ENCODE measurements at places on chromosomes 16 and 17. TPM values are rescaled to one million over a fixed set of nuclear protein-coding genes. Genes with fewer than 3 reads are reported as not detected.

GRCh38 chr17:74211912-74212208 is 1.5 kb upstream of the TTYH2 start:
- DNase-seq: no peak

DNA sequence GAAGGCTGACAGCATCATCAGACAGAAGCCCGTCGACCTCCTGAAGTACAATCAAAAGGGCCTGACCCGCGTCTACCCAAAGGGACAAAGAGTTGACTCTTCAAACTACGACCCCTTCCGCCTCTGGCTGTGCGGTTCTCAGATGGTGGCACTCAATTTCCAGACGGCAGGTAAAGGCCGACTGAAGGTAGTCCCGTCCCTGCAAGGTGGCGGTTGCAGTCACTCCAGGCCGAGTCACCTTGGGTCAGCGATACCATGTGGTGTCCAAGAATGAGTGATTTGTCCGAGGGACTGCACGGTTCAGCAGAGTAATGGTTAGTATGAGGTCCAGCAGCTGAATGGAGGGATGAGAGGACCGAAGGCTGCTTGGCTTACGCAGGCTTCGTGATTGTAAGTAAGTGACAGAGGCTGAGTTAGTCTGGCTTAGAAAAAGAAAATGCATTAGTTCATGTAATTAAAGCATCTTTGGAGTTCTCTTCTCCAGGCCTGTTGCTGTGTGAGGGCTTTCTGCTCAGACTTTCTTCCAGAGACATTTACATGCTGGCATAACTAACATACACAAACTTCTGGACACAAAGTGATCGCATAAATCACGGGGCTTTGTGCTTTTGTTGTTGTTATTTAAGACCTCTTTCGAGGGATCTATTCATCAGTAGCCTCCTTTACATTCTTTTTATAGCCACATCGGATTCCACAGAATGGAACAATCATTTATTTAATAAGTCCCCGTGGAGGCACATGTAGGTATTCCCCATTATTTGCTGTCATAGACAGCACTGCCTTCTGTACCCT is 74.9 kb downstream of the SDR42E1 start:
- H3K4me1 ChIP-seq: no peaks in the 10 kb centered on the region
- no peak overlapping the region for H3K4me3 ChIP-seq
- H3K27me3 ChIP-seq: no peaks in the 10 kb centered on the region
- DNase-seq: no peak

- no peak overlapping the region for H3K27ac ChIP-seq
- no peak for DNase-seq
- no peak overlapping the region for H3K4me3 ChIP-seq
- no peaks in the 10 kb centered on the region for H3K27me3 ChIP-seq
Measured at GRCh38 chr16:80300876-80301275, 239.9 kb upstream of the DYNLRB2 start.

- H3K27ac ChIP-seq: no peak overlapping the region
- no peaks in the 10 kb centered on the region for H3K4me1 ChIP-seq
- no peak for DNase-seq
Measured at GRCh38 chr17:3610523-3610922, 1.3 kb upstream of the TRPV1 start.

- no peaks in the 10 kb centered on the region for H3K36me3 ChIP-seq
- H3K27ac ChIP-seq: no peak overlapping the region
- no peaks in the 10 kb centered on the region for H3K4me1 ChIP-seq
- H3K4me3 ChIP-seq: no peak overlapping the region
Measured at GRCh38 chr17:9982159-9982558, 77.1 kb upstream of the RCVRN start.

GRCh38 chr17:58096892-58097291 is 13.7 kb downstream of the DYNLL2 start:
- H3K4me1 ChIP-seq: no peaks in the 10 kb centered on the region
- H3K27ac ChIP-seq: no peak overlapping the region
- H3K27me3 ChIP-seq: no peaks in the 10 kb centered on the region
- peaks cover 7% of the 10 kb centered on the region for H3K36me3 ChIP-seq

GRCh38 chr16:49663081-49664065 is 192.5 kb downstream of the ZNF423 start:
- DNase-seq: peak; percentile 14
- peak overlapping the region; percentile 79 for H3K27ac ChIP-seq
- H3K4me3 ChIP-seq: peak overlapping the region; percentile 52
- no peaks in the 10 kb centered on the region for H3K27me3 ChIP-seq

Gene PRKCA
- 11.6 TPM for total RNA-seq

Gene RNF112
- total RNA-seq: 8.3 TPM

Gene SLC12A4
- 163 TPM for total RNA-seq

Gene OMG
- total RNA-seq: not detected

Gene BAIAP3
- total RNA-seq: 15.7 TPM

Gene DPEP3
- not detected for total RNA-seq

Gene KRTAP1-5
- not detected for total RNA-seq

Gene P2RX1
- total RNA-seq: 7.3 TPM

Gene CDH8
- 7.0 TPM for total RNA-seq

All from thoracic aorta (tissue), 2 donors.